ENCODE measurements at places on chromosomes 5 and 9.

- peak; percentile 43 for DNase-seq
These were observed 3.8 kb downstream of the CREB3 start for GRCh38 chr9:35736201-35736633.

- no peak for DNase-seq
These were observed 182.9 kb upstream of the RIOK2 start for GRCh38 chr5:97365918-97366317.

- no peak for DNase-seq
These were observed 73.8 kb upstream of the IL12B start for GRCh38 chr5:159403906-159404681.

- no peak for DNase-seq
These were observed 30.7 kb upstream of the CCNB1 start for GRCh38 chr5:69136293-69136692.

- no peak for DNase-seq
These were observed 105.4 kb upstream of the SPOCK1 start for GRCh38 chr5:137604348-137605095.

DNA sequence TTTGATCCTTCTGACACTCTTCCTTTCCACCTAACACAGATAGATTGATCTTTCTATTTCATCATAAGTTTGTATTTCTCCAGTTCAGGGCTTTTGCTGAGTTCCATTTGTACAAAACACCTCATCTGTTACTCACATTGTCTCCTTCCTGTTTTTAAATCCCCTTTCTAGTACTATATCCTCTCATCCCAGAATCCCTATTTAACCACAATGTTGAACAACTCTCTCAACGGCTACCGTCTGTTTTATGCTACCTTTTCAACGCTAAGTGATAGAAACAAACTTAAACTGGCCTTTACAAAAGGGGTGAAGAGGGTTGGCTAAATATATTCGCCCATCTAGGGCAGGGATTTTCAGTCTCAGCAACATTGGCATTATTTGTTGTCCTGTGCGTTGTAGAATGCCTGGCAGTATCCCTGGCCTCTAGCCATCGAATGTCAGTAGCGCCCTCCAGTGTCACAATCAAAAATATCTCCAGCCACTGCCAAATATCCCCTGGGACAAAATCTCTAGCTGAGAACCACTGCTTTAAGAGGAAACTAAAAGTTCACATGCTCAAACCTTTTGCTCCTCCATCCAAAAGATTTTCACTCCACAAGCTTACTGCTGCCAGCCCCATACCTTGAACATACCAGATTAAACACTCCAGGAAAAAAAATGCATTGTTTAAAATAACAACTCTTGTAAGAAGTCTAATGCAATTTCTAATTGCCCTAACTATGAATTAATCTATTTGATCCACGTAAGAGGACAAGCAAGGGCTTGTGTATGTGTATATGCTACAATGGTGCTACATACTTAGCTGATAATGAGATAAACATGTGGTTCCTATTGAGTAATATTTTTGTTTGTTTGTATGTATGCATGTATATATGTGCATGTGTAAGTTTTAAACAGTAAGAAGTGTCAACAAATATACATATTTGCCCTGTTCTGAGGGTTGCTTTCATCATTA lies 344.0 kb downstream of the PTPRD start:
- DNase-seq, result no peak

- DNase-seq, result no peak
These were observed 819.4 kb downstream of the SEMA5A start for GRCh38 chr5:8726383-8727036.

Data from effector memory CD4-positive, alpha-beta T cell (primary cell).